ENCODE measurements at places on chromosomes 7 and 10.

DNA sequence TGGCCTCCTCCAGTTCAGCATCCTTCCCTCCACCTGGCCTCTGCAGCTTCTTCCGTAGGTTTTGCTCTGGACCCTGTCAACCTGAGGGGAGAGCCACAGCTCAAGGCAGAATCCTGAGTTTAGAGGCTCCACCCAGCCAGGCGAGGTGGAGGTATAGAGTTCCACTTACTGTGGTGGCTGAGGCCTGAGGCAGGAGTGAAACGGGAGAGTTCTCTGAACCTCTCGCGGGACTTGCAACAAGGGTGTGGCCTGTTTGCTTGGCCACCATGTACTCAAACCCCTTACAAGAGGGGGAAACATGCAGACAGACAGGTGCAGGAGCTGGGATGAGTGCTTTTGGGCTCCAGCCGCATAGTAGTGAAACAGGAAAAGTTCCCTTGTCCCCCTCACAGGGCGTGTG, 154.0 kb upstream of the C7orf33 start:
- DNase-seq, result no peak

DNA sequence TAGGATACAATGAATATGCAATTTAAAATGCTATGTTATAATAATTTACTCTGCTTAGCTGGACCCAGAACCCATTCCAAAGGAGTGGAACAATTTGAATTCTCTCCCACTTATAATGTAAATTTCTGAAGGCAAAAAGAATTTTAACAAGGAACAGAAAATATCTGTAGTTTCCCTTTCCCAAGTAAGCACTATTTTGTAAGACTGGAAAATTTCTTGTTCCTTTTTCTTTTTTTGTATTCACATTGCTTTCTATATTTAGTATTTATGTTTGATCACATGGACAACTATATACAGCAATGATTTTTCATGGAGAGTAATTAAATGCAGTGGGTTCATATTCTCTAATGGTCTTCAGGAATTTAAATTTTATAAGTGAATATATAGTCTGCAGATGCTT, 127.4 kb downstream of the GPR85 start:
- DNase-seq, result no peak

DNA sequence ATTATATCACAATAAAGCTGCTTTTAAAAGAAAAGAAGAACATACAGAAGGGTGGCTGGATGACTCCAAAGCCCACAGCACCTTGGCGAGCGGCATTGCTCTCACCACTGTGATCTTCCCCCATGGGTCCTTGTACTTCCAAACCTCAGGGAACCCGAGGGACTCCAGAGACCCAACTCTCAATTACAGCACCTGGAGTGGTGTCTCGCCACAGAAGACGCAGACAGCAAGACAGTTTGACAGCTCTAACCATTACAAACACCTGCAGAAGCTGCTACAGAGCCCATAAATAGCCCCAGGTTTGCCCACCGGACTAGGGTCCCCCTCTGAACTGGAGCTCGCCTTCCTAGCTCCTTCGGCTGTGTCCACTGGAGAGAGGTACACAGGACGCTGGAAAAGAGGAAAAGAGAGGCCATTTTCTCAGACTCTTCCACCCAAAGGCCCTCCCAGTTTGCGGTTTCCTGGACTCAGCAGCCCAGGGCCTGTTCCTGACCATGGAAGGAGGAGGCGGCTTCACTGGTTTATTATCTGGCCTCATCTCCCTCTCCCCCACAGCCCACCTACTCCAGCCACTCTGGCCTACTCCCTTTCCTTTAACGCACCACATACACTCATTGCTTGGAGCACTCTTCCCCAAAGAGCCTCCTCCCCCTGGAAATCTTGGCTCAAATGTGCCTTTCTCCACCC, 1.9 kb downstream of the PIK3AP1 start:
- no peak for DNase-seq

- no peak for DNase-seq
Measured at GRCh38 chr7:28520074-28521015, 108.0 kb downstream of the CREB5 start.

DNA sequence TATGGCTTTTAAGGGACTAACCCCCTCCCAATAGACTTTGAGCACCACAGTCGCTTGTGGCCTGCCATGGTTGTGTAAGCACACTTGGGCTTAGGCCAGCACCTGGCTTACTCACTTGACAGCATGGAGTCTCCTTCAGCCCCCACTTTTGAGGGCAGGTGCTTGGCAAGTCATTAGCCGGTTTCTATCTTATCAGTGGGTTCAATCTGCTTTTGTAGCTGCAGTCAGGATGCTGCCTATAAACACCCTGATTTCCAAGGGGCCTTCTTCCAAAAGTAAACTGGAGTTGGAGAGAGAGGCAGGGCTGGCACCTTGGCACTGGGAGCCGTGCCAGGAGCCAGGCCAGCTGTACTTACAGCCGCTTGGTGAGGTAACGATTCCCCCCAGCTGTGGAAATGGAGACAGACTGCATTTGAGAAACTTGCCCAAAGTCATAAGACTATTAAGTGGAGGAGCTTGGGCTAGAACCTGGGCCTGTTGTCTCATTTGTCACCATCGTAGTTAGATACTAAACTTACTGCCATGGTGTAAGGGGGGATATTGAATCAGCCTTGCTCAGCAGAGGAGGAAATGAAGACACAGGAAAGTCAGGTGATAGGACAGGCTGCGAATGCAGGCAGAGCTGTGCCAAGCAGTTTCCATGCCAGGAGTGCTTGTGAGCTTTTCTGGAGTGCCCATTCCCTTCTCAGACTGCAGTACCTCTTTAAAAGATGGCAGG, 92.2 kb upstream of the EFCAB10 start:
- DNase-seq, result no peak

DNA sequence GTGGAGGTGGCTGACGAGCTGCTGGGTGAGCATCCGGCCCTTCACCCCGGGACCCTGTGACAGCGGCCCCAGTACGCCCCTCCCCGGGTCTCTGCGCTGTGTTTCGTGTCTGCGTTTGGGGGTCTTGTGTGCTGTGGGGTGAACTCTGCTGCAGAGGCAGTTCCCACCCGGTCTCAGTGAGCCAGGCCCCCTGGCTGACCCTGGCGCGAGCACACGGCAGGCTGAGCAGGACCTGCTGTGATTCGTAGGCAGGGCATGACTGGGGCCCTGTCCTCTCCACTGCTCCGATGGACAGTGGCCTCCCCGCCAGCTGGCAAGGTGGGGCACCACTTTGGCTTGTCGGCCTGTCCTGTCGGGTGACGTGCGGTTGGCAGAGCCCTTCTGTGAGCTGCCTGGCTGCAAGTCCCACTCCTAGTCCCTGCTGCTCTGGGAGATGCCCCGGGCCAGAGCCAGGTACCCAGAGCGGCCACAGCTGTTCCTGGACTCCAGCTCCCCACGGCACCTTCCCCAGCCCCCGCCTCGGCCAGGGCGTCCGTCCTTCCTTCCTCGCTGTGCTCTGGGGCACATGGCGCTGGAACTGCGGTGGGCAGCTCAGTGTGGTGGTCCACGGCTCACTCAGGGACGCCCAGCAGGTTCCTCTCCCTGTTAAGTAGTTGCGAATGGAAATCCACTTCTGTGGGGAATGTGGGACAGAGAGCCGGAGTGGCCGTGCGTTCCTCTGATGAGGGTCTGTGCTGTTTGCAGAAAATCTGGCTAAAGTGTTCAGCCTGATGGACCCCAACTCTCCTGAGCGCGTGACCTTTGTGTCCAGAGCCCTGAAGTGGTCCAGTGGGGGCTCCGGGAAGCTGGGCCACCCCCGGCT, 10.5 kb downstream of the GET4 start:
- no peak for DNase-seq

GRCh38 chr10:121741248-121741792, 143.1 kb upstream of the FGFR2 start:
- DNase-seq, result peak; percentile 21

DNA sequence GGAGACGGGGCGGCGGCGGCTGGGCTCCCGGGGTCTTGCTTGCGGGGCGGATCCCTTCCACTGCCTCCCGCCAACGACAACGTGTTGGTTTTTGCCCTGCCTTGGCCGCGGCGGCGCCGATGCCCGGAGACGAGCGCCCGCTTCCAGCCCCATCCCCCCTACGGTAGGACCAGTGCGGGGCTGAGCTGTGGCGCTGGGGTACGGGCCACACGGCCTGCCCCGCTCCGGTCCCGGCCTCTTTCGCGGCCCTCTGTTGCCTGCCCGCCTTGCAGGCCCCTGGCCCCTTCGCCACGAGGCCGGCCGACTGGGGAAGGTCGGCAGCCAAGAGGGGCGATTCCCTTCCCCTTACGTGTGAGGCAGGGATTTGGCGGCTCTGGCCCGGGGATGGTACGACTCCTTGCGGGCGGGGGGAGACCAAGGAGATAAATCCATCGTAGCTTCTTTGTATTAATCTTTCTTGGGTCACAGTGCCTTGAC, 488 bp downstream of the EIF4H start:
- DNase-seq, result peak; percentile 51

GRCh38 chr10:119104654-119105015, 722 bp downstream of the DENND10 start:
- DNase-seq, result peak; percentile 17

DNA sequence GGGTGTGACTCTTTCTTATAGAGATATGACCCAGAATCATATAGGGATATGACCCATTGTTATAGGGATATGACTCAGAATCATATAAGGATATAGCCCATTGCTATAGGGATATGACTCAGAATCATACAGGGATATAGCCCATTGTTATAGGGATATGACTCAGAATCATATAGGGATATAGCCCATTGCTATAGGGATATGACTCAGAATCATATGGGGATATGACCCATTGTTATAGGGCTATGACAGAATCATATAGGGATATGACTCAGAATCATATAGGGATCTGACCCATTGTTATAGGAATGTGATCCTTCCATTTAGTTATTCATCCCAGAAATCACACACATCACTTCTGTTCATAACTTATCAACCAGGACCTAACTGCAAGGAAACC, 312.2 kb upstream of the ADARB2 start:
- DNase-seq, result no peak

DNA sequence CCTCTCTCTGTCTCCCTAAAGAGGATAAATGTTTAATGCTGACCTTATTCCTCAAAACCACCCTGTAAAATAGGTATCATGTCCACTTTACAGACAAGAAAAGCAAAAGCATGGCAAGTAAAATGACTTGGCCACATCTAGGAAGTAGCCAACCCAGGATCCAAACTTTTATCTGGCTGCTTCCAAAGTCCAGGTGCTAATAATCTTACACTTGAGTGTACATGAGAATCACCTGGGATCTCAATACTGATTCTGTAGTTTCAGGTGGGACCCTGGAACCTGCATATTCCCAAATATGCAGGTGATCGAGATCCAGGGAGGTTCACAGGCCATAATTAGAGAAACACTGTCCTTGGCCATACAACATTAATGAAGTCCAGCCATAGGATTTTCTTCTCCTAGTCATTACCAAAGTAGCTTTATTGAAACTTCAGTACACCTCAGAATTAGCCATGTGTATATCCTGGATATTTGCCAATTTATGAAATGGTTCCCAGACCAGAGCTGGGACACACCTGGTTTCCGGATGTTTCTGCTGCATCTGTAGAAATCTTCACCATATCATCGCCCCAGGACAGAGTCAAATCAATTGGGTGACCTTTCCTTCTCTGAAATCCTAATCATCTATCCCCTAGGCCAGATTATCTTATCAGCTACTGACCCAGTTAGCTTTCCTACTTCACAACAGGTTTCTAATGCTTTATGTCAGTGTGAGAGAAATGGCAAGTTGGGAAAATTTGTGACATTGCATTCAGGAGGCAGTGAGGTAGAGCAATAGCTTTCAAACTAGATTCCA, 119.1 kb upstream of the KMT2E start:
- DNase-seq, result no peak

DNA sequence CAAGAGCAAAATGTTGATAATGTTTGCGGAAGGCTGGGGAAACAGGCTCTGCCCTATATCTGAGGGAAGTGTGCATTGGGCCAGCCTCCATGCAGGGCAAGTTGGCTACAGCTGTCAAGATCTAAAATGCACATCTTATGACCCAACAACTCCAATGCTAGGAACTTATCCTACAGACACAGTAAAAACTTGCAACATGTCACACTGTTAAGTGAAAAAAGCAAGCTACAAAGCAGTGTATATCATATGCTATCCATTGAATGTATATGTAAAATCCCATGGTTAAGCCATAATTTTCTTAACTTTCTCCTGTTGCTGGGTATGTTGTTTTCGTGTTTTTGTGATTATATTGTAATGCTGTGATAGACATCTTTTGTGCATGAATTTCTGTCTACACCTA, 16.3 kb upstream of the KAT6B start:
- DNase-seq, result no peak

- no peak for DNase-seq
Measured at GRCh38 chr7:70523249-70523988, 608.5 kb upstream of the GALNT17 start.

DNA sequence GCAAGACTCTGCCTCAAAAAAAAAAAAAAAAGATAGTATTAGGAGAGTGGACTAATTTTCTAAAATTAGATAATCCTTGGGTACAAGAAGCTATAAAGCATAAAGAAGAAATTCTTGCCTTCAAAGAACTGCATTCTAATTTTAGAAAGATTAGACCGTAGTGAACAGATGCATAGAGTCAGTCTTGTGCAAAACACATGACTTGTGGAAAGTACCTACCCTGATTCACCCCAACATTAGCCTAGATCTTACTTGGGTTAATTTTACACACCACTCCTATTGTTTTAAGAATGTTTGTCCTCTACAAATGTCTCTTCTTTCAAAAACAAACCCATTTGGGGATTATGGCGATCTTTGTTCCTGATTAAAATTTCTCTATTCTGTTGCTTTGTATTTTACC, 38.9 kb upstream of the SP8 start:
- DNase-seq, result no peak

- DNase-seq, result no peak
Measured at GRCh38 chr10:90088024-90088317, 386.6 kb downstream of the KIF20B start.

DNA sequence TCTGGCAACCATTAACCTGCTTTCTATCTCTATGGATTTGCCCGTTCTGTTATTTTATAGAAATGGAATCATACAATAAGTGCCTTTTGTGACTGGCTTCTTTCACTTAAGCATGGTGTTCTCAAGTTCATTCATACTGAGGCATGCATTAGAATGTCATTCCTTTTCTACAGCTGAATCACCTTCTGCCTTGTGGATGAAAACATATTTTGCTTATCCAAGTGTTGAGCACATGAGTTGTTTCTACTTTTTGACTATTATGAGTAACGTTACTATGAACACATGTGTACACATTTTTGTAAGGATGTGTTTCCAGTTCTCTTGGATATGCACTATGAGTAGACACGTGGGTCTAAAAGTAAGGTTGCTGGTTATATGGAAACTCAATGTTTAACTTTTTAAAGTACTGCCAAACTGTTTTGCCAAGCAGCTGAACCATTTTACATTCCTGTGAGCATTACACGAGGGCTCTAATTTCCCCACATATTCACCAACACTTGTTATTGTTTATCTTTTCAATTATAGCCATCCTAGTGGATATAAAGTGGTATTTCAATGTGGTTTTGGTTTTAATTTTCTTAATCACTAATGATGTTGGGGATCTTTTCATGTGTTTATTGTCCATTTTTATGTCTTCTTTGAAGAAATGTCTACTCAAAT, 241.3 kb downstream of the FANK1 start:
- DNase-seq, result no peak

GRCh38 chr7:150408393-150409299, 29.5 kb downstream of the ZNF775 start:
- no peak for DNase-seq

GRCh38 chr7:92421676-92422435, 25.4 kb upstream of the GATAD1 start:
- DNase-seq, result no peak

All from fibroblast of lung (primary cell).